ENCODE measurements at places on chromosomes 12 and 14.
A peak's percentile ranks its signal among the peaks of the same experiment; 100 is the strongest.

DNA sequence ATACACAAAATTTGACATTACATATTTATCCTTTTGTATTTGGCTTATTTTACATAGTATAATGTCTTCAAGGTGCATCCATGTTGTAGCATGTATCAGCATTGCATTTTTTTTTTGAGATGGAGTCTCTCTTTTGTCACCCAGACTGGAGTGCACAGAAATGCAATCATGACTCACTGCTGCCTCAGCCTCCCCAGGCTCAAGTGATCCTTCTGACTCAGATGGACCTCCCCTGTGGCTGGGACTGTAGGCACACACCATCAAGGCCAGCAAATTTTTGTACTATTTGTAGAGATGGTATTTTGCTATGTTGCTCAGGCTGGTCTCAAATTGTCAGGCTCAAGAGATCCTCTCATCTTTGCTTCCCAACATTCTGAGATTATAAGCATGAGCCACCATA lies 214.4 kb upstream of the ALG10B start:
- DNase-seq: peak; percentile 69
- H3K4me1 ChIP-seq: no peaks in the 10 kb centered on the region
- H3K4me3 ChIP-seq: no peak overlapping the region
- H3K27me3 ChIP-seq: no peaks in the 10 kb centered on the region
- H3K36me3 ChIP-seq: no peaks in the 10 kb centered on the region

DNA sequence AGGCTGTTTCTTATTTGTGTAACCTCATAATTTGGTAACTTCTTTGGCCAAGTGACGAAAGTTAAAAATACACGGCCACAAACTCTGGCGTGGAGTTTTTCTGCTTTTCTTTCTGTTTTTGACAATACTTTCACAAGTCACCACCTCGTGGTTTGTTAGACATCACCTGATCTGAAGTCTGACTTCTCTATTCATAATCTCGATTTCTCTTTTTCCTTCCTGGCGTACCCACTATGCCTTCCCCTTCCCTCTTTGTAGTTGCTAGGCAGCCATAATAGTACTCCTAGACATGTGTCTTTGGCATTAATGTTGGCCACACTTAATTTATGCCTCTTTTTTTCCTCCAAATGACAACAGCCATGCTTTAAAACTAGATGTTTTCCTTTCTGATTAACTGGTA lies 97.6 kb downstream of the POLR3B start:
- no peak for DNase-seq
- no peaks in the 10 kb centered on the region for H3K36me3 ChIP-seq
- no peak overlapping the region for H3K27ac ChIP-seq
- H3K4me1 ChIP-seq: no peaks in the 10 kb centered on the region
- H3K4me3 ChIP-seq: no peak overlapping the region

GRCh38 chr12:117507548-117507947 lies 146.1 kb upstream of the NOS1 start:
- H3K36me3 ChIP-seq: no peaks in the 10 kb centered on the region
- H3K4me1 ChIP-seq: no peaks in the 10 kb centered on the region
- no peak overlapping the region for H3K27ac ChIP-seq

- H3K27me3 ChIP-seq: no peaks in the 10 kb centered on the region
- DNase-seq: no peak
- H3K27ac ChIP-seq: no peak overlapping the region
- no peaks in the 10 kb centered on the region for H3K36me3 ChIP-seq
- H3K4me1 ChIP-seq: no peaks in the 10 kb centered on the region
Observed at GRCh38 chr14:88130057-88130432, 125.1 kb downstream of the GPR65 start.

GRCh38 chr12:76495556-76495955 lies 64.0 kb downstream of the OSBPL8 start:
- H3K27ac ChIP-seq: no peak overlapping the region
- no peak for DNase-seq
- H3K27me3 ChIP-seq: no peaks in the 10 kb centered on the region
- H3K4me1 ChIP-seq: no peaks in the 10 kb centered on the region
- no peaks in the 10 kb centered on the region for H3K36me3 ChIP-seq
- no peak overlapping the region for H3K4me3 ChIP-seq

GRCh38 chr14:76690502-76691105 lies 70.7 kb upstream of the VASH1 start:
- no peaks in the 10 kb centered on the region for H3K4me1 ChIP-seq
- H3K27me3 ChIP-seq: no peaks in the 10 kb centered on the region
- no peaks in the 10 kb centered on the region for H3K36me3 ChIP-seq

GRCh38 chr12:58169826-58170225 lies 228.5 kb downstream of the ATP23 start:
- DNase-seq: no peak
- no peak overlapping the region for H3K4me3 ChIP-seq
- H3K4me1 ChIP-seq: no peaks in the 10 kb centered on the region
- no peaks in the 10 kb centered on the region for H3K36me3 ChIP-seq
- no peaks in the 10 kb centered on the region for H3K27me3 ChIP-seq
- no peak overlapping the region for H3K27ac ChIP-seq

DNA sequence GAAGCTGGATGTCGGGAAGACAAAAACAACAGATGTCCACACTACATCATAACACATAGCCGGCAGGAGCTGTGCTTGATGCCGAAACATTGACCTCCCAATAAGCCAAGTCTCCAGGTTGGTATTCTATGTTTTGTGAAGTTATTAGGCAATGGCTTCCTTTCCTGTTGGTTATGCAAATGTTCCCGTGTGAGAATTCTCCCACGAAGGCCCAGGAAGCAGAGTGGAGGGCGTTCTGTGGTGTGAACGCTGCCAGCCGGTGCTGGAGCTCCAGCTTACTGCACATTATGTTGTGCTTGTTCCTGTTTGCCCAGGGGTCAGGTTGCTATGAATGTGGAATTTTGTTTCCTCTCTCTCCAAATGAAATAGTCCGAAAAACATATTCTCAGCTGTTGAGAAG lies 156.4 kb upstream of the HMGA2 start:
- H3K36me3 ChIP-seq: no peaks in the 10 kb centered on the region
- no peak overlapping the region for H3K27ac ChIP-seq
- no peak for DNase-seq
- H3K27me3 ChIP-seq: no peaks in the 10 kb centered on the region
- H3K4me1 ChIP-seq: no peaks in the 10 kb centered on the region

- H3K36me3 ChIP-seq: no peaks in the 10 kb centered on the region
- H3K4me1 ChIP-seq: no peaks in the 10 kb centered on the region
- no peak overlapping the region for H3K4me3 ChIP-seq
- no peak for DNase-seq
Observed at GRCh38 chr12:130922511-130922953, 31.2 kb upstream of the ADGRD1 start.

DNA sequence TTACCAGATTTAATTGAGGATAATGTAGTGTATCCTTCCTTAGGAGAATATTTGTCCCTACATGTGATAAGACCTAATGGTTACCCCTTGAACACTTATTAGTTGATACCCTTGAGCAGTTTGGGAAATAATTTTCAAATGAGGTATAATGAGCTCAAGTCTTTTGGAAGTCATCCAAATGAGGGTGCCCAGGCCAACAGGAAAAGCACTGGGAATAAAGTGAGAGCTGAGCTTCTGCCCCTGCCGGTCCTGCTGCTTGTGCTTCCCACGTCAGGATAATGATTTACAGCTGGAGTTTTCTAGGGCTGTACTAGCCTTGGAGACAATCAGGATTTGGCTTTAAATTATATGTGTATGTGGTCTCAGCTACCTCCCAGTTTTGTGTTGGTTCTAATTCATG lies 178.8 kb upstream of the FRMD6 start:
- no peaks in the 10 kb centered on the region for H3K36me3 ChIP-seq
- no peak overlapping the region for H3K4me3 ChIP-seq
- DNase-seq: no peak
- no peaks in the 10 kb centered on the region for H3K4me1 ChIP-seq
- H3K27ac ChIP-seq: no peak overlapping the region

- H3K4me1 ChIP-seq: peaks cover 7% of the 10 kb centered on the region
- no peak overlapping the region for H3K27ac ChIP-seq
- H3K36me3 ChIP-seq: no peaks in the 10 kb centered on the region
- peak overlapping the region; percentile 82 for H3K4me3 ChIP-seq
Observed at GRCh38 chr12:39619316-39619659, 315 bp downstream of the ABCD2 start.

DNA sequence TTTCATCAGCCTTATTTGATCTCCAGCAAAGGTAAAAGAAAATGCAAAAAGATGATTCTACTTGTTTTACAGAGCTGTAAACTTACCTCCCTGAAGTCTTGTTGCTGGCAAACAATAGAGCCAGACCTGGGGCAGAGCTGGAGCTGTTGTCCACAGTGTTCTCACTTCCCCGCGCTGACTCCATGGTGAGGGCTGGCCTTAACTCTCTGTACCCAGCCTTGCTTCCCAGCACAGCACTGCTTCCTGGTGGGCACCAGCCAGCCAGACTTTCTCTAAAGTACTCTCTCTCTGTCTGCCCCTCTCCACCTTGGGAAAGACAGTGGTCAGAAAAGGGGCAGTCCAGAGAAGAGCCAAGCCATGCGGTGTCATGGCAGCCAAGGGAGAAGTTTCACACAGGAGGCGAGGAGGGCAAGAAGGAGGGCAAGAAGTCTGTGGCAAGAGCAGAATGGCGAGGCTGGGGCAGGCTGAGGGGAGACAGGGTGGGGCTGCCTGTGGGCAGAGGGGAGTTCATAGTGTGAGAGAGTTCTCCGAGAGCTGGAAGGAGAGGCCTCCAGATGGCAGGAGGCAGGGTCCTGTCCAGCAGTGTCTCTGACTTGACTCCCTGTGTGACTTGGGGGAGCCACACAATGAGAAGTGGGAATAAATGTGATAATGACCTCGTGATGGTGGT lies 9.3 kb downstream of the EVL start:
- H3K36me3 ChIP-seq: no peaks in the 10 kb centered on the region
- no peaks in the 10 kb centered on the region for H3K4me1 ChIP-seq
- no peak overlapping the region for H3K4me3 ChIP-seq
- no peak for DNase-seq

- no peak for DNase-seq
- peaks cover 3% of the 10 kb centered on the region for H3K4me1 ChIP-seq
- no peak within 1 kb of the TSS for H3K27ac ChIP-seq
- H3K36me3 ChIP-seq: no peaks in the 10 kb centered on the region
- H3K27me3 ChIP-seq: peaks cover 29% of the 10 kb centered on the region
Observed at GRCh38 chr12:94650143-94651056, at the start of gene TMCC3. Gene TMCC3, minus strand, starts transcription at chr12:94650557. Its CDS starts 127 bp downstream, at chr12:94650430.

GRCh38 chr12:85825746-85826145 lies 10.5 kb downstream of the RASSF9 start:
- H3K36me3 ChIP-seq: no peaks in the 10 kb centered on the region
- no peak for DNase-seq
- H3K4me1 ChIP-seq: no peaks in the 10 kb centered on the region

GRCh38 chr14:101916816-101917412 lies 47.5 kb upstream of the DYNC1H1 start:
- no peak overlapping the region for H3K27ac ChIP-seq
- H3K36me3 ChIP-seq: peaks cover 3% of the 10 kb centered on the region
- no peak overlapping the region for H3K4me3 ChIP-seq
- H3K4me1 ChIP-seq: no peaks in the 10 kb centered on the region
- DNase-seq: no peak
